A549 treated with Mapracorat at 1 μM for 4 hours (cell line): ENCODE measurements at places on chromosomes 7 and 10. TPM values are rescaled to one million over a fixed set of nuclear protein-coding genes. Genes with fewer than 3 reads are reported as not detected.

Gene BAMBI
- 9.1 to 11.7 TPM (median 10.6 TPM) in 5 replicates for total RNA-seq

Gene NKX1-2
- total RNA-seq, result 0.04 to 0.06 TPM in 2 of 5 replicates, not detected in the others

Gene PCGF5
- total RNA-seq, result 41.5 to 51.0 TPM (median 44.2 TPM) in 5 replicates

Gene CROT
- total RNA-seq, result 5.7 to 6.9 TPM (median 5.9 TPM) in 5 replicates

Gene CASP2
- total RNA-seq, result 17.0 to 21.8 TPM (median 19.6 TPM) in 5 replicates

Gene RHOBTB1
- total RNA-seq, result 10.1 to 13.0 TPM (median 12.5 TPM) in 5 replicates

Gene INPP5F
- 8.4 to 11.4 TPM (median 9.9 TPM) in 5 replicates for total RNA-seq

Gene TAF6
- 56.8 to 66.8 TPM (median 63.6 TPM) in 5 replicates for total RNA-seq

Gene TMEM236
- total RNA-seq, result 0.02 to 0.08 TPM (median 0.03 TPM) in 5 replicates

Gene TAS2R41
- not detected in 5 replicates for total RNA-seq

Gene GIMAP7
- not detected in 5 replicates for total RNA-seq

Gene NUTM2A
- 0.08 TPM in 1 of 5 replicates, not detected in the others for total RNA-seq

Gene CASTOR2
- 2.5 to 4.5 TPM (median 3.3 TPM) in 5 replicates for total RNA-seq

Gene FAM185A
- total RNA-seq, result 5.5 to 7.8 TPM (median 6.2 TPM) in 5 replicates

Gene WNT8B
- 0.06 TPM in 1 of 5 replicates, not detected in the others for total RNA-seq

Gene BBS9
- 1.6 to 3.8 TPM (median 3.1 TPM) in 5 replicates for total RNA-seq

Gene ZNF365
- 0.95 to 1.5 TPM (median 1.0 TPM) in 5 replicates for total RNA-seq

Gene EIF5AL1
- 2.1 to 4.1 TPM (median 2.2 TPM) in 5 replicates for total RNA-seq

Gene INPP5A
- total RNA-seq, result 11.1 to 13.9 TPM (median 13.1 TPM) in 5 replicates

Gene DOCK1
- 20.1 to 25.5 TPM (median 24.2 TPM) in 5 replicates for total RNA-seq

Gene NUDT13
- 2.2 to 4.0 TPM (median 3.3 TPM) in 5 replicates for total RNA-seq

Gene NPY4R2
- total RNA-seq, result 12.9 to 28.4 TPM (median 24.8 TPM) in 5 replicates

Gene CDK1
- total RNA-seq, result 78.8 to 100 TPM (median 89.5 TPM) in 5 replicates

Gene PTF1A
- not detected in 5 replicates for total RNA-seq

Gene ZNF138
- total RNA-seq, result 2.4 to 3.5 TPM (median 2.7 TPM) in 5 replicates

Gene SEMA4G
- total RNA-seq, result 6.6 to 9.3 TPM (median 8.9 TPM) in 5 replicates

Gene EN2
- total RNA-seq, result 0.54 to 1.1 TPM (median 0.86 TPM) in 5 replicates

Gene ELN
- total RNA-seq, result 0.05 to 0.10 TPM (median 0.06 TPM) in 3 of 5 replicates, not detected in the others

Gene GHRHR
- total RNA-seq, result not detected in 5 replicates

Gene FRA10AC1
- 4.9 to 5.6 TPM (median 5.5 TPM) in 5 replicates for total RNA-seq

Gene FERD3L
- not detected in 5 replicates for total RNA-seq

Gene TMEM270
- 0.16 to 0.40 TPM (median 0.22 TPM) in 3 of 5 replicates, not detected in the others for total RNA-seq

Gene SNX13
- 12.4 to 19.4 TPM (median 16.7 TPM) in 5 replicates for total RNA-seq

Gene GDF10
- 0.06 to 0.07 TPM in 2 of 5 replicates, not detected in the others for total RNA-seq
